B cell (primary cell): ENCODE measurements at places on chromosomes 16 and 17.

DNA sequence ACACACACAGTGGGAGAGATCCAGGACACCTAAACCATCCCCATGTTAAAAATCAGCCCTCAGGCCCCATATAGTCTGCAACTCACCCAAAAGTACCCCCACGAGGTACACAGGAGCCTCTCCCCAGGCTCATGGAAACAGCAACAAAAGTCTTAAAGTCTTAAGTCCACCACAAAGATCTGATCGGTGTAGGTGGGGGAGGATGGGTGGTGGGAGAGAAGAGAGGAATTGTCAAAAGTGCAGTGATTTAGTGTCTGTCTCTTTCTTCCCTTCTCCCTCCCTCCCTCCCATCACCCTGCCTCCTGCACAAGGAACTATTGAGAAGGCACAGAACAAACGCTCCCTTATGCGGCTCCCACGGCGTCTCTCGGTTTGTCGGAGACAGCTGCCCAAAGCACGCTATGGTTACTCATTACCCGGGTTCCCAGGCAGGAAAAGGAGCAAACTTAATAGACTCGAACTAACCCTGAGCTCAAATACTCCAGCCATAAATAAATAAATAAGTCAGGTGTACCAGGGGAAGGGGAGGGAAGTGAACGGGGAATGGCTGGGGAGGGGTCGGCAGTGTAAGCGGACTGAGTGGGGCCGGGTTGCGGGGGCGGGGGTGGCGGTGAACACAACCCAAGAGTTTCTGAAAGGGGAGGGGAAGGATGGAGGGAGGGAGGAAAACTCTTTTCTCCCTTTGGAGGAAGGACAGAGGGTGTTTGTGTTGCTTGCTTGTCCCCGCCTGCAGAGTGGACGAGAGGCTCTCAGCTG lies 477.4 kb downstream of the SLC39A11 start:
- no peak for DNase-seq

GRCh38 chr16:23466162-23466885 lies 13.3 kb upstream of the COG7 start:
- no peak for DNase-seq

- no peak for DNase-seq
Measured at GRCh38 chr17:76196675-76197074, 43.6 kb downstream of the RNF157 start.

GRCh38 chr17:13704333-13704732 lies 102.6 kb upstream of the HS3ST3A1 start:
- DNase-seq: no peak

DNA sequence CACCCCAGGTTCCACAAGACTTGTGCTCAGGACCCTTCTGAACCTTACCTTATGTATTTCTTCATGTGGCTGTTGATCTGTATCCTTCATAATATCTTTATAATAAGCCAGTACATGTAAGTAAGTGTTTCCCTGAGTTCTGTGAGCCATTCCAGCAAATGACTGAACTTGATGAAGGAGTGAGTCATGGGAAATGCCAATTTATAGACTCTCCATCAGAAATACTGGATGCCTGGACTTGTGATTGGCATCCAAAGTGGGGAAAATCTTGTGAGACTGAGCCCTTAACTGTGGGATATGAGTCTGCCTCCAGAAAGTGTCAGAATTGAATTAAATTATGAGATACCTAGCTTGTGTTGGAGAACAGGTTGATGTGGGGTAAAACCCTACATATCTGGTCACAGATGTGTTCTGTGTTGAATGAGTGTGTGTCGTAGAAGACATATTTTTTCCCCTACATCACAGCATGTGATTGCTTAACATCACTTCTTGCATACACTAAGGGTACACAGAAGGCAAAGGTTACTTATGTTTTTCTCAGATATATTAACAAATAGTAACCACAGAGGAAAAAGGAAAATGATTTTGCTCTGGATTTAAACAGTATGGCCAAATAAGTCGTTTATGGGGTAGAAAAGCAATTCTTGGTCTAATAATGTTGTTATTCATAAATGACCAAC lies 70.2 kb upstream of the NETO2 start:
- DNase-seq: no peak

DNA sequence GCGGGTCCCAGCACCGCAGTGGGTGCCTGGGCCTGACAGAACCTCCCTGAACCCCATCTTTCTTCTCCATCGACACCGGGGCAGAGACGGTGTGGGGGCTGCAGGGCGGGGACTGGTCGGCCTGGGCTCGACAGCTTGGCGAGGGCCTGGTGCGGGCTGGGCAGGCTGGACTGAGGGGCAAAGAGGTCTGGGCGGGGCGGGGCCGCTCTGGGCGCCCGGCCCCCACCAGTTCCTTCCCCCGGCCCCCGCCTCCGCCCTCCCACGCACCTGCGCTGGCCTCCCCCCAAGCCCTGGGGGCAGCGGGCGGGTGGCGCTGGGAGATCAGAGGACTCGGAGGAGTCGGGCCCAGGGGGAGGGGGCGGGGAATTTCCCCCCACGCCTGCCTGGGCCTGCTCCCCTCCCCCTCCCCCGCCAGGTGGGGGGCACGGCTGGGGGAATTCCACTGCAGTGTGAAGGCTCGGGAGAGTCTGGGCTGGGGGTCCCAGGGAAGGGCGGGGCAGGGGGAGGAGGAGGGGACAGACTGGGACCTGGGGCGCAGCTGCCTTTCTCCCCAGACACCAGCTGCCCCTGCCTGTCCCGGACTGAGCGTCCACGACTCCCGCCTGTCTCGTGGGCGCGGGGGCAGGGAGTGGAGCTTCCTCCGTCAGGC lies 877 bp upstream of the KREMEN2 start:
- peak; percentile 70 for DNase-seq

DNA sequence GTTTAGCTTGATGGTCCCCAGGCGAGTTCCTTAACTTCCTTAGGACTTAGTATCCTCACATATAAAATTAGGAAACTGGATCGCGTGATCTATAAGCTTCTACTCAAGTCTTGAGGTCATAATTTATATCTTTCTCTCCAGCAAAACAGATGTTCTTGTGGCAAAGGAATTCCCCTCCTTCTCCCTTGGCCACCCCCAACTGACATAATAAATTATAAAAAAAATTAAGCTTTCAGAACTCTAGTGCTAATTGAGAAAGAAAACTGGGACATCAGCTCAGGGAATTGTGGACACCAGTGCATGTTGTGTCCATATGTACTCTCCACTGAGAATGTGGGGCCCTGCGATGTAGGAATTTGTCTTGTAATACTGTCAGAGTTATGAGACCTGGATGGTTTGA lies 13.5 kb downstream of the GNAO1 start:
- DNase-seq: no peak
